ENCODE measurements at places on chromosomes 16 and 17.

DNA sequence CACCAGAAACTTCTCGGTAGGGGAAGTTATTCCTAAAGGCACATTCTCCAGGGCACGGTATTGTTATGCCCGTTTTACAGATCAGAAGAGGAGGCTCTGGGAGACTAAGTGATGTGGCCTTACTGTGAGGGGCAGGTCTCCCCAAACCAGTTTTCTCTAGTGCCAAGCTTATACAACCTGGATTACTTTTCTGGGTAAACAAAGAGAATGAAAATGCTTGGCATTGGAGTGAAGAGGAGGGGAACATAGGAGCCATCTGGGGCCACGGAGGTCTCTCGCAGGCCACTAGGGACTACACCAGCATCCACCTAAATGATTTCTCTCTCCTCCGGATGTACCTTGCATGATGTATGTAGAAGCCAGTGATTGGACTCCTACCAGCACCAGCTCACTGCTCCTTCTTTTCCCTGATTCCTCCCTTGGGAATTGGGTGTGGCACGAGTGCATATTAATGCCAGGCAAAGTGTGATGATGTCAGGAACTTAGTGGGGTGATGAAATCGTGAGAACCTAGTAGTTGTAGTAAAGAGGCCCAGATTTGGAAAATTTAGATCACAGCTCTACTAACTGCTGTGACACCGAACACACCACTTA lies 674 bp downstream of the TOM1L1 start:
- no peak overlapping the region for H3K27ac ChIP-seq
- DNase-seq: no peak
- peaks cover 8% of the 10 kb centered on the region for H3K4me1 ChIP-seq
- peaks cover 36% of the 10 kb centered on the region for H3K27me3 ChIP-seq

- H3K27ac ChIP-seq: no peak overlapping the region
- H3K36me3 ChIP-seq: no peaks in the 10 kb centered on the region
- peaks cover 11% of the 10 kb centered on the region for H3K27me3 ChIP-seq
Observed at GRCh38 chr16:74226338-74226954, 70.2 kb upstream of the PSMD7 start.

- no peak overlapping the region for H3K27ac ChIP-seq
- H3K36me3 ChIP-seq: peaks cover 9% of the 10 kb centered on the region
- H3K4me1 ChIP-seq: peaks cover 42% of the 10 kb centered on the region
- no peak overlapping the region for H3K4me3 ChIP-seq
- H3K27me3 ChIP-seq: no peaks in the 10 kb centered on the region
Observed at GRCh38 chr16:11138769-11139325, 117.2 kb downstream of the SOCS1 start.

GRCh38 chr17:50468304-50469207 lies at the start of gene CHAD:
Gene CHAD, minus strand, starts transcription at chr17:50468880. Its CDS starts 67 bp downstream, at chr17:50468813.
- no peak for DNase-seq
- H3K4me3 ChIP-seq: no peak within 1 kb of the TSS
- H3K4me1 ChIP-seq: peaks cover 6% of the 10 kb centered on the region
- H3K27me3 ChIP-seq: peaks cover 14% of the 10 kb centered on the region

DNA sequence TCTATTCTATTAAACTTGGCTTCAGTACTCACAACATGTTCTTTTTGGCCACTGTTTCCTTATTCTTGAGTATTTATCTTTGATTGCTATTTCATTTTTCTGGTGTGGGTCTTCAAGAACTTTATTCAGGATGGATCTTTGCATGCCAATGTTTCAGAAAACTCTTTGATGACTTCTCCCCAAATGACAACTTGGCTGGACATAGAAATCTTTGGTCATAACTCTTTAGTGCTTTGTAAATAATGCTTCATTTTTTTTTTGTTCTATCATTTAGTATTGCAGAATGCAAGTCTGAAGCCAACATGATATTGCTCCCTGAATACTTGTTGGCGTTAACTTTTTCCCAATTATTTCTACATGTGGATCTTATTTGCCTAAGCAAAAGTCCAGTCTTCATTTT lies 103.6 kb upstream of the HS3ST2 start:
- H3K36me3 ChIP-seq: no peaks in the 10 kb centered on the region
- no peaks in the 10 kb centered on the region for H3K27me3 ChIP-seq
- H3K4me1 ChIP-seq: no peaks in the 10 kb centered on the region
- H3K27ac ChIP-seq: no peak overlapping the region
- H3K4me3 ChIP-seq: no peak overlapping the region

DNA sequence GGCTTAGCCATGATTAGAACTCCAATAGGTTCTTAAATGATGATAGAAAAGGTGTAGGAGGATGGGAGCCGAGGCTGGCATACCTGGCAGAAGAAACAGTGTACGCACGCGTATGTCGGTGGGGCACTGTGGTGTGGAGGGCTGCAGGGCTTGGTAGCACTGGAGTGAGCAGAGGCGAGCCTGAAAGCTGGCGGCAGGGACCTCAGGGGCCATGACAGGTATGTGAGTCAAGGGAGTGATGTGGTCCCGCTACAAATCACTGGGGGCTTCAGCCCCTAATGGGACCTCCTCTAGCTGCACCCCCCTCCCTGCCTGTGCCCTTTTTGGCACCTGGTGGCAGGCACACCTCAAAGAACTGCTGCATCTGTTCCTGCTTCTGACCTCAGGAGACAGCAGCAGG lies 67.3 kb downstream of the RAI1 start:
- no peak overlapping the region for H3K27ac ChIP-seq
- DNase-seq: no peak
- H3K4me1 ChIP-seq: peaks cover 46% of the 10 kb centered on the region

DNA sequence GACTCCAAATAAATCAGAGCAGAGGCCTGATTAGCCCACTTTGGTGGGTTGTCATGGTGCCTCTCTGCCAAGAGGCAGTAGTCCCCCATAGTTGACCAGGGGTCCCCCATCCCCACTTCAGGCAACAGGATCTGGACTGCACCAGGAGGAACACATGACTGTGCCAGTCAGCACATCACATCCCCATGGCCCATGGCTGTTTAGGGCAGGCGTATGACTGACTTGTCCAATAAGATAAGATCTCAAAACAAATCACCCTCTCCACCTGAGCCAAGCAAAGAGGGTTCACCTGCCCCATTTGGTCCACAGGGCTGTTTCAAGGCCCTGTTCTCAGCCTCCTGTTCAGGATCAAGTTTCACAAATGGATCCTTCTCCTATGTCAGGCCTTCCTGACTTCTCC lies 93.3 kb downstream of the C16orf78 start:
- no peak overlapping the region for H3K4me3 ChIP-seq
- no peak overlapping the region for H3K27ac ChIP-seq
- peaks cover 32% of the 10 kb centered on the region for H3K4me1 ChIP-seq
- no peaks in the 10 kb centered on the region for H3K36me3 ChIP-seq
- DNase-seq: no peak
- H3K27me3 ChIP-seq: no peaks in the 10 kb centered on the region

DNA sequence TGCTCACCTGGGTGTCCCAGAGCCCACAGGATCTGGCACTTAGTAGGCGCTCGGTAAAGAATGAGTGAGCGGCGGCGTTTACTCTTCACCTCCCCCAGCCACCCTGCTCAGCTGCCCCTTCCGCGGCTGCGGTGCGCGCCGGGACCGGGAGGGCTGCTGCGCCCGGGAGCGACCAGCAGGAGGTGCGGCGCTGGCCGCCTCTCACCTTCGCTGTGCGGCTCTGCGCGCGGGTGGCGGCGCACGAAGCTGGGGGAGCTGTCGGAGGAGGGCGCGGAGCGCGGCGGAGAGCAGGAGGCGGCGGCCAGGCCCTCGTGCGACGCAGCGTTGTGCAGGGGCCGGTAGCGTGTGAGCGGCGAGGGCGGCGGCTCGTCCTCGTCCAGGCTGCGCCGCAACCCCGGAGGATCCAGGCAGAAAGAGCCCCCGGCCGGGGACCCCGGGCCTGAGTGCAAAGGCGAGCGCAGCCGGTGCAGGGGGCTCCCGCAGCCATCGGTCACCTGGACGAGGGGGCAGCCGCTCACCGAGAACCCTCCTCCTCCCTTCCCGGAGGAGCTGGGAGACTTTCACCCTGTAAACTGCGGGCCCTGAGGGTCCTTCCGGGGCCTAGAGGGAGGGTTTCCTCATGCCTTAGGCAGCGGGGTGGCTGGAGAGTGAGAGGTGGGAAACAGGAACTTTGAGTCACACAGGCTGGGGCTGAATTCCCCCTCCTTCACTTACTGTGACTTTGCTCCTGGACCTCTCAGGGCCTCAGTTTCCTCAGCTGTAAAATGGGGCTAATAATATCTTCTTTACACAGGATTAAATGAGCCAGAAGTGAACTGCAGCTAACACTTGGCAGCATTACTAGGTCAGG lies 12.5 kb downstream of the SAMD14 start:
- H3K36me3 ChIP-seq: no peaks in the 10 kb centered on the region
- no peak overlapping the region for H3K27ac ChIP-seq
- peaks cover 28% of the 10 kb centered on the region for H3K27me3 ChIP-seq
- H3K4me1 ChIP-seq: peaks cover 7% of the 10 kb centered on the region
- peak; percentile 70 for DNase-seq

GRCh38 chr16:31008551-31008950 lies 1.9 kb downstream of the STX1B start:
- no peak for DNase-seq
- H3K27me3 ChIP-seq: no peaks in the 10 kb centered on the region
- peaks cover 12% of the 10 kb centered on the region for H3K4me1 ChIP-seq
- no peak overlapping the region for H3K27ac ChIP-seq

DNA sequence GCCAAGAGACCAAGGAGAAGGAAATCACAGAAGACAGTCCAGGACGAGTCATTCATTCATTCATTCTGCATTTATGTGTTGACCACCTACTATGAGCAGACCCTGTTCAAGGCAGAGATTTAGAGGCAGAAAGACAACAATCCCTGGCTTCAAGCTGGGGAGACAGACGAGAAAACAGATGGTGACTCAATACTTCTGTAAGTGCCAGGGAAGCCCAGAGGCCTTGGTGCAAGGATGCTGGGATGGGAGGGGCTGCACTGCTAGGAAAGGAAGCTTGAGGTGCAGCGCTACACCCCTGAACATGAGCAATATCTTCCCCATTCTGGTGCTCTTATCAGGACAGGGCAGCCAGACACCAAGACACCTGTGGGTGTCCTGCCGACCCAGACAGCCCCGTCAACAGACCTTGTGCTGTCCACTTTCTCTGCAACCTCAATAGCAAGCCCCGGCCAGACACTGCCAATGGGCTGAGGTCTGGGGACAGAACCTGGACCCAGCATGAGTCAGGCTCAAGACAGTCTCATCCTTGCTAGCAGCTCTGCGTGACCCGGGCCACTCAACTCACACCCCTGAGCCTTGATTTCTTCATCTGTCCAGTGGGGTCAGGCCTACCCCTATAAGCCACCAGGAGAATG lies 163.5 kb downstream of the COPRS start:
- no peaks in the 10 kb centered on the region for H3K4me1 ChIP-seq
- H3K27me3 ChIP-seq: no peaks in the 10 kb centered on the region
- H3K4me3 ChIP-seq: no peak overlapping the region
- DNase-seq: no peak

GRCh38 chr16:20385844-20386832 lies 18.4 kb downstream of the PDILT start:
- peaks cover 9% of the 10 kb centered on the region for H3K27me3 ChIP-seq
- H3K4me3 ChIP-seq: no peak overlapping the region
- peak; percentile 75 for DNase-seq
- no peak overlapping the region for H3K27ac ChIP-seq
- no peaks in the 10 kb centered on the region for H3K36me3 ChIP-seq

DNA sequence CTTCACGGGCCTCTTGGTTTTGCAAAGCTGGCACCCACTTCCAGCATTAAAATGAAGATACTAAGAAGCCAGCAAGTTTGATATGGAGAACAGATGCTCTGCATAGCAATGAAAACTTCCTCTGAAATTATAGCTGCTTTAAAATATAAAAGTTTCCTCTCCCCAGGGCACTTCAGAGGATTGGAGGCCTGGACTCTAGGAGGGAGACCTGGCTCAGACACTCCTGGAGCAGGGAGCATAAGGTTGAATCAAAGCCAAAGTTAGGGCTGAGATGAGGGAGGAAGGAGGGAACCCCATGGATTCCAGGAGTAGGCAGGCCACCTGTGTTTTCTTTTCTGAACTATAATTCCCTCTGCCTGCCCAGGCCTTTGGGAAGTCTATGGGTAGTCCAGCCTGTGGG lies 176.0 kb upstream of the RPL38 start:
- no peak overlapping the region for H3K27ac ChIP-seq
- H3K4me3 ChIP-seq: no peak overlapping the region
- H3K27me3 ChIP-seq: peaks cover 5% of the 10 kb centered on the region

- no peak for DNase-seq
- H3K27ac ChIP-seq: no peak overlapping the region
- H3K4me3 ChIP-seq: no peak overlapping the region
- no peaks in the 10 kb centered on the region for H3K36me3 ChIP-seq
- no peaks in the 10 kb centered on the region for H3K4me1 ChIP-seq
- H3K27me3 ChIP-seq: peaks cover 7% of the 10 kb centered on the region
Observed at GRCh38 chr16:9251026-9251425, 159.6 kb downstream of the HAPSTR1 start.

- H3K27ac ChIP-seq: peak overlapping the region; percentile 81
- peaks cover 11% of the 10 kb centered on the region for H3K36me3 ChIP-seq
- peak overlapping the region; percentile 95 for H3K4me3 ChIP-seq
- H3K4me1 ChIP-seq: peaks cover 53% of the 10 kb centered on the region
Observed at GRCh38 chr16:3575491-3575890, 1.7 kb downstream of the NLRC3 start.

GRCh38 chr17:82399601-82400101 lies 18.5 kb upstream of the HEXD start:
- H3K4me3 ChIP-seq: no peak overlapping the region
- peaks cover 13% of the 10 kb centered on the region for H3K4me1 ChIP-seq
- H3K27ac ChIP-seq: no peak overlapping the region
- DNase-seq: no peak

DNA sequence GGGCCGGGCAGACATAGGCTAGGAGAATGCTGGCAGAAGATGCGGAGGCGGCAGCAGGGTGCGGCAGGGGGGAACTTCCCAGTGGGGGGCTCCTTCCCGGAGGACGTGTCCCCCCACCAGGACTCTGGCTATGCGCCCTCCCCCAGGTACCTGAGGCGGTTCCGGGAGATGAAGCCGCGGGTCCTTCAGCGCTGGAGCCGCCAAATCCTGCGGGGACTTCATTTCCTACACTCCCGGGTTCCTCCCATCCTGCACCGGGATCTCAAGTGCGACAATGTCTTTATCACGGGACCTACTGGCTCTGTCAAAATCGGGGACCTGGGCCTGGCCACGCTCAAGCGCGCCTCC lies 3.4 kb downstream of the WNK4 start:
- no peak for DNase-seq
- peaks cover 29% of the 10 kb centered on the region for H3K4me1 ChIP-seq
- H3K27ac ChIP-seq: no peak overlapping the region
- H3K27me3 ChIP-seq: peaks cover 60% of the 10 kb centered on the region
- peaks cover 8% of the 10 kb centered on the region for H3K36me3 ChIP-seq

- no peaks in the 10 kb centered on the region for H3K36me3 ChIP-seq
- H3K27me3 ChIP-seq: peaks cover 16% of the 10 kb centered on the region
- no peak overlapping the region for H3K27ac ChIP-seq
- H3K4me3 ChIP-seq: no peak overlapping the region
- no peaks in the 10 kb centered on the region for H3K4me1 ChIP-seq
Observed at GRCh38 chr16:19980632-19981265, 92.9 kb downstream of the GPR139 start.
